T-helper 17 cell (primary cell): ENCODE measurements at places on chromosomes 7 and 10.
A peak's percentile ranks its signal among the peaks of the same experiment; 100 is the strongest.

DNA sequence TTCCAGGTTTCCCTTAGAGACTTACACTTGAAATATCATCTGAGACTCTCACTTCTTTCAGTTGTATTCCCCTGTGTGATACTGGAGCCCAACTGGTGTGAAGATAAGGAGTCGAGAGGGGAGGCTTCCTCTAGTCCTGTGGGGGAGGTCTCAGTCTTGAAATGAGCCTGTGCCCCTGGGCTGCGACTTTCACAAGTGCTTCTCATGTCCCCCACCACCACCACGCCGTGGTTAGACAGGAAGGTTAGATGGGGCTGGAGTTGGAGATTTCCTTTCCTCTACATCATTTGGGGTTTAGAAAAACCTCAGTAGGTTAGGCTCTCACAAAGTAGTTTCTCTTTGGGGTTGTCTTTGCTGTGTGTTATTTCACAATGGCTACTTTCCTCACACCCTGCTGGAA is 25.6 kb upstream of the MKX start:
- no peak for DNase-seq

- DNase-seq, result no peak
Observed at GRCh38 chr7:22784346-22784745, 38.3 kb downstream of the TOMM7 start.

DNA sequence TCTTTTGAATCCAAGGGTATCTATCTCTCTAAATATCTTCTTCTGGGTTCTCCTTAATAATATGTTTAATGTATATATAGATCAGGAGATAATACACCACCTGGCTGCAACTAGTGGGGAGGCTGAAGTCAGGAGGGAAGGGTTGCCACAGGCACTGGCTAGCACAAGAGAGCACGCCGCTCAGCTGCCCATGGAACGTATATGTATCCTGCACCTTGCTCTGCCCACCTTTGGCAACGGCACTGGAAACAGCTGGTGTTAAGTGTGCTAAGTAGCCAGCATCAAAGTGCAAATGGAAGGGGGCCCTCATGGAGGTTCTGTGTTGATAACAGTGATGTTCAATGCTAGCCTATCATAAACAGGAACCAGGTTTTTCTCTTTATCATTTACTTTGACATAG is 49.8 kb upstream of the FAM133B start:
- no peak for DNase-seq

- DNase-seq, result no peak
Observed at GRCh38 chr10:73887294-73888039, 13.1 kb upstream of the CAMK2G start.

DNA sequence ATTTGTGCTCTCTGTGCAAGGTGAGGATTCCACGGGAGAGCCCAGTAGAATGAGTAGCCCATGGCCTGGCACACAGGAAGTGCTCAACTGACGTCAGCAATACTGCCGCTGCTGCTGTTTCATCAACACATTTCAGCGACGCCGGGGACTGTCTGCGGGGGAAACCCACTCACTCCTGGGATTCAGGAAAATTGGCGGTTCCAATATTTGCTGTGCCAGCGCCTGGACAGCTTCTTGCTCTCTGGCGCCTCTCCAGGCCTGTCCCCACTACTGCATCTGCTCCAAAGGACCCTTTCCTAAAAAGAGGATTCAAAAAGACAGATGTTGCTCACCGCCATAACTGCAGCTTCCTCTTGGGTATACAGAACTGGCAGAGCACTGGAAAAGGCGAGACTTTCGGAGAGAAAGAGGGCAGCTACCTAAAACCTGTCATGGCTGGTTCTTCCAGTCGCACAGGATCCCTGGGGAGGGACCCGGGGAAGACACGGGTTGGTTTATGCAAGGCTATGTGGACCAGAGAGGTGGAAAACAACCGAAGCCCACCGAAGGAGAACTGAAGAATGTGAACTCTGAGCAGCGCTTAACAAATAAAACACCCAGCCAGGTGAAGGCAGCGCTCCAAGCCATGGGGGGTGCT is 39.7 kb upstream of the ENO4 start:
- no peak for DNase-seq

DNA sequence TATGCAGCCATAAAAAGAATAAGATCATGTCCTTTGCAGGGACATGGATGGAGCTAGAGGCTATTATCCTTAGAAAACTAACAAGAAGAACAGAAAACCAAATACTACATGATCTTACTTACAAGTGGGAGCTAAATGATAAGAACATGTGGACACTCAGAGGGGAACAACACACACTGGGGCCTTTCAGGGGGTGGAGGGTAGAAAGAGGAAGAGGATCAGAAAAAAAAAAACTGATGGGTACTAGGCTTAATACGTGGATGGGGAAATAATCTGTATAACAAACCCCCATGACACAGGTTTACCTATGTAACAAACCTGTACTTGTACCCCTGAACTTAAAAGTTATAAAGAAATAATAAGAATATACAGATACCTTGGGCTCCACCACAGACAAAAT is 514.2 kb downstream of the ARL4A start:
- DNase-seq, result no peak

GRCh38 chr7:50214771-50215170 is 89.7 kb upstream of the IKZF1 start:
- DNase-seq, result no peak

DNA sequence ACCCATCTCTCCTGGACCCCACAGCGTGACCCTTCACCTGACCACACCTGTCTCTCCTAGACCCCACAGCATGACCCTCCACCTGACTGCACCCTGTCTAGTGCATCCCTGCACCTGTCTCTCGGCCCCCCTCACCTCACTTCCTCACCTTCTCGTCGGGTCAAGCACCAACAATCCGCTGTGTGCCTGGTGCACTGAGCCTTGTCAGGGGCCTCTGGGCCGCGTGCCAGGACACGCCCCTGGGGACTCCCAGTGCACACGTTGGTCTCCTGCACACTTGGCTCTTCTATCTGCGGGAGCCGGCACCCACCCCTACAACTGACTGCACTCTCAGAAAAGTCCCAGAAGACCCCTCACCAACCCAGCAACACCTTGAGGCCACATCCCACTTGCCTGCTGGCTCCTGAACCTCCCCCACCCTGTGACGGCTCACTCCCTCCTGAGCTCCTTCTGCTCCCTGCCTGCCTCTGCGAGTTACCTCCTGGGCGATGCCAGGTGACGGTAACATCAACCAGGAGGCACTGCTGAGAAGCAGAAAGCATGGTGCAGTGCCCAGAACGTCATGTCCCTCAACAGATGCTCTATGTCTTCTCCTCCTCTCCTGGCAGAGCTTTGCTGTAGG is 147.6 kb downstream of the DIP2C start:
- no peak for DNase-seq

GRCh38 chr7:36723951-36724664 is at the start of gene AOAH:
Gene AOAH, minus strand, starts transcription at chr7:36724494. Its CDS starts 346 bp downstream, at chr7:36724148.
- peak; percentile 47 for DNase-seq

DNA sequence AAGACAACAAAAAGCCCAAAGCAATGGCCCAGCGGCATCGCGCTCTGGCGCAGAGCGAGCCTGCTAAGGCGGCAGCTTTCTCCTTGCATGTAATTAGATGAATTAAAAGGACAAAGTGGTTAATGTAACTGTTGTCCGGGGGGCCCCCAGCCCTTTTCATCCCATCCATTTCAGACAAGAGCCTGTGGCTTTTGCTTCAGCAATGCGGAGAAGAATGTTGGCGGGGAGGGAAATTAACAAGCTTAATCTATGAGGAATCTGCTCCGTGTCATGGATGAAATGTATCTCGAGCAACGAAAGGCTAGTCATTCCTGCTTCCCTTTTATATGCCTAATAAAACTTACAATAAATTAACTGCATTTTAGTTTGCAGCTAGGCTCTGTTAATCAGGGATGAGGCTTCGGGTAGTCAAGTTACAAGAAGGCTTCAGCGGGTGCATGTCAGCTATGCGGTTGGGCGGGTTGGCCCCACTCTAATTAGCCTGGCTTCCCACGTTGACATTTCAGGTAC is 203.3 kb downstream of the BUB3 start:
- DNase-seq, result no peak

GRCh38 chr7:108360058-108360800 is 96.0 kb downstream of the NRCAM start:
- DNase-seq, result no peak

GRCh38 chr7:151242159-151243044 is 6.1 kb downstream of the SMARCD3 start:
- no peak for DNase-seq

- DNase-seq, result no peak
Observed at GRCh38 chr7:2945171-2945570, 98.5 kb downstream of the CARD11 start.

- DNase-seq, result no peak
Observed at GRCh38 chr7:5657901-5658300, 123.6 kb downstream of the RNF216 start.
